Nephron progenitor cell (in vitro differentiated cells): ENCODE measurements at places on chromosomes 7 and 10.

GRCh38 chr7:39069896-39070881 is 92.5 kb downstream of the POU6F2 start:
- DNase-seq, result no peak

DNA sequence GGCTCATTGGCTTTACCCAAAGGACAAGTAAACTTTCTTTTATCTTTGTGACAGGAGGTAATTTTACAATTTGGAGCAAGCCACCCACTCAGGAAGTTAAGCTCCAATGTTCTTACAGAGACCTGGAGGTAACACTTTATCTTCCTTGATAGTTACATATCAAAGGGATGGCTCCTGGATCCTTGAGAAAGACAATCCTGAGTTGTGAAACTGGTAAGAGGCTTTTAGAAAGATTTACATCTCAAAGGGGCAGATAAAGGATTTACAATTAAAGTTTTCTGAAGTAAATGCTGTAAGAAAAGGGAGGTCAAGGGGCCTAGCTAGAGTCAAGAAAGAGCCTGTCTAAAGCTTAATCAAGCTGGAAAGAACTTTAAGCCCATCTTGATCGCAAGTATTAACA is 124.4 kb upstream of the ZNF804B start:
- DNase-seq, result no peak

DNA sequence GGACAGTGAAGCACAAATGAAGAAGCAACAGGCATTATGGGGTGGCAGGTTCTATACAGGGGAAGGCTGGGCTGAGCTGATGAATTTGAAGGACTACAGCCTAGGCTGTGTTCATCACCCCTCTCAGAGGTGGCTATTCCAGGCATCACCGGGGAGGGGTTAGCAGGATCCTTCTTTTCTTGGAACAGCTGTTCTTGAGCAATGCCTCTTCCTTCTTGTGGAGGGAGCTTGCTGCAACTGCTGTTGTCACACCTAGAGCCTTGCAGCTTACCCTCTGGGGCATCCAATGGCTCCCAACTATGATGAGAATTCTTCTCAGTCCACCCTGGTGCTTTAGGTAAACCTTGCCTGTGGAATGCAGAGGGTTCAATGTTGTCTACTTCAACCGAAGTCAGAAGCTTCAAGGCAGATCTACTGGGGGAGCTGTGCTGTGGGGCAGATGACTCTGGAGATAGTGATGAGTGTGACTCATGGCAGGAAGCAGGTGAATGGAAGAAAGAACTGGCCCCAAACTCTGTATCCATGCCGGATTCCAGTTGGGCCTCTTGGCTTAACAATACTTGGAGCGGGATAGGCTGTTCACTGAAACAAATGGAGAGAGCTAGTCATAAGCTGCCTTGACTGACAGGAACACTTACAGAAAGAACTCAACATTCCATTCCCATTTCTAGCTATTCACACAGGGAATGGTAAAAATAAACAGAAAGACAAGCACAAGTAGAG is 21.5 kb upstream of the PPP3CB start:
- DNase-seq, result no peak

DNA sequence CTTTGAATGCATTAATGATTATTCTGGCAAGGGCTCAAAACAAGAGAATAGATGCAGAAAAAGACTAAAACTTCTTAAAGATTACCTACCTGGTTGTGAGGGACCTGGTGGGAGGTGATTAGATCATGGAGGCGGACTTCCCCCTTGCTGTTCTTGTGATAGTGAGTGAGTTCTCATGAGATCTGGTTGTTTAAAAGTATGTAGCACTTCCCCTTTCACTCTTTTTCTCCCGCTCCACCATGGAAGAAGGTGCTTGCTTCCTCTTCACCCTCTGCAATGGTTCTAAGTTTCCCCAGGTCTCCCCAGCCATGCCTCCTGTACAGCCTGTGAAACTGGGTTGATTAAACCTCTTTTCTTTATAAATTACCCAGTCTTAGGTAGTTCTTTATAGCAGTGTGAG is 226.6 kb downstream of the ARHGAP12 start:
- no peak for DNase-seq

DNA sequence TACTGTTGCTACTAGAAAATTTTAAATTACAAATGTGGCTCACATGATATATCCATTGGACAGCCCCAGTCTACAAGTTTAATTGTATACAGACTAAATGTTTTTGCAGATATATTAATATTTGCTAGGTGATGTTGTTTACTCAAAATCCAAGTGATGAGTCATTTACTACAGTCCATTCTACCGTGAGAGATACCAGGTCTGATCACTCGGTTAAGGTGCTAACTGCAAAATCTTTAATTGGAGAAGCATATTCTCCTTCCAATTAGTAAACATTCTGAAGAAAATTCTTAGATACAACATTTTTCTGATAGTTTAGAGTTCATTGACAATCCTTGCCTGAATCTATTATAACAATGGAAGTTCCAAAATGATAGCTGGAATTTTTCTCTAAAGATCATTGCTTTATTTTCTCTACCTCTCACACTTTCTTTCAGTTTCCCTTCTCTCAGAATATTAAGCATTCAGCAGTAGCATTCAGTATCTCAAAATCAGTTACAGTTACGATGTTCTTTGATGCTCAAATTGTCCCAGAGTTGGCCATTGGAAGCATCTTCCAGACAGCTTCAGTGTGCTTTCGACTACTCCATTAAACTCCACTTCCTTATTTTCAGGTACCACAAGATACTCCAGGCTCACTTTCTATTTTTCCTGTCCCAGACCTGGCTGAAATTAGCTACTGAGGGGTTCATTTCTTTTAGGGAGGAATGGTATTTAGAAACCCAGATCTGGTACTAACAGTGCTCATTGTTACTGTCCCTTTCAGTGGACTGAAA is 2.3 kb downstream of the ABCB1 start:
- DNase-seq, result no peak
